Activated CD4-positive, CD25-positive, alpha-beta regulatory T cell treated with anti-CD3 and anti-CD28 coated beads, Interleukin-2, amount 50 U/mL, for 72 hours (primary cell): ENCODE measurements at places on chromosomes 1 and 21.

DNA sequence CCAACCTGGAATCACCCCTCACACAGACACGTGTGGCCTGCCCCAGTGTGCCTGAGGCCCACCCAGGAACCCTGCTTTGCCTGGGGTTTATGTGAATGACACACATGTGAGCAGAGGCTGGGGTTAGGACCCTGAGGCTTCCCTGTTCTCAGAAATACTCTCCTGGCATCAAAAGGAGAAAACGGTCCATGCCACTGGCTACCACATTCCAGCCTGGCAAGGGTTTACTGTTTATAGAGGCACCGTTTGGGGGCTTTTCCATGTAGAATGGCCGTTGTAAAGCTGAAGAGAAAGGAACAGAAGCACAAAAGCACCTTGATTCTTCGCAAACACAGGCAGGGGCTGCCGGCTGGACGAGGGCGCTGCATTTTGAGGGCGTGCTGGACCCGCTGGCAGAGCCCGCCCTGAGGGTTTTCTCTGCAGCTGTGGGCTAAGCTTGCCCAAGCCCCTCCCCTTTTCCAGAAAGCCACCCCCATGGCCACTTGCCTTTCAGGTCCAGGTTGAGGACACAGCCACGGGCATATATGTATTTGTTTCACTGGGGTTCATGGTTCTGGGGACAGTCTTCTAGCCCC lies 13.0 kb downstream of the TFF3 start:
- DNase-seq: no peak

- DNase-seq: no peak
Observed at GRCh38 chr1:69833536-69833935, 265.8 kb downstream of the LRRC7 start.

DNA sequence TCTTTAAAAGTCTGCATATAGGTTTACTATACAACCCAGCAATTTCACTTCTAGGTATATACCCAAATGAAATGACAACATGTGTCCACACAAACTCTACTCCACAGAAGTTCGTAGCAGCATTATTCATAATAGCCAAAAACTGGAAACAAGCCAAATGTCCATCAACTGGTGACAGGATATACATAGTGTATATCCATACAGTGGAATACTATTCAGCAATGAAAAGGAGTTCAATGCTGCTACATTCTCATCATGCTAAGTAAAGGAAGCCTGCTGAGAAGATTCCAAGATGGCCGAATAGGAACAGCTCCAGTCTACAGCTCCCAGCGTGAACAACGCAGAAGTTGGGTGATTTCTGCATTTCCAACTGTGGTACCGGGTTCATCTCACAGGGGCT lies 200.6 kb downstream of the PATJ start:
- no peak for DNase-seq

DNA sequence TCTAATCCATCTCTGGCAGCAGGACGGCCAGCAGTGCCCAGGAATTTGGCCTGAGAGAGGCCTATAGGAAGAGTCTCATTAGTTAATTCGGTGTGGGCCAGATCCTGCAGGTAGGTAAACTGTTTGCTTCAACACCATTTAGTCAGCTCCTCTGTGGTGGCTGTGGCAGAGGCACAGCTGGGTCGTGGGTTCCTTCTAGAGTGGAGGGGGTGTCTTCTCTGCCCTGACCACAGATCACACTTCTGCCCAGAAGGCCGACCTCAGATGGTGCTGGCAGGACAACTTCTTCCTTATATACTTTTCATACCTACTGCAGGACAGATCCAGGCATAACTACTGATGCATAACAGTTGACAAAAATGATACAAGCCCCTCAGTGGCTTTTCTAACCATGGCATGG lies 281.4 kb downstream of the RPS6KC1 start:
- DNase-seq: no peak

DNA sequence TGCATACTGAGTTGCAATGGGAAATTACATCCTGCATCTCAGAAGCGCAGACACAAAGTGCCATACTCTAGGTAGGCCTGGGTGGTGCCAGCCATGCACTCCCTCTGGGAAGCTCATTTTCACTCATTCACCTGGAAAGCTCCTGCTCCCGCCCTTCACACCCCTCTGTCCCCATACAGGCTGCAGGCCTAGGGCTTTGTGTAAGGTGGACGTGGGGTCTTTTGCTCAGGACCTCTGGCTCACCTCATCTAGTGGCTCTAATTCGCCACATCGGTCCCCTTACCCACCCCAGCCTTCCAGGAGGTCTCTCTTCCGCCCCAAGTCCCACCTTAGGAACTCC lies 751 bp downstream of the MRPS15 start:
- DNase-seq: no peak

DNA sequence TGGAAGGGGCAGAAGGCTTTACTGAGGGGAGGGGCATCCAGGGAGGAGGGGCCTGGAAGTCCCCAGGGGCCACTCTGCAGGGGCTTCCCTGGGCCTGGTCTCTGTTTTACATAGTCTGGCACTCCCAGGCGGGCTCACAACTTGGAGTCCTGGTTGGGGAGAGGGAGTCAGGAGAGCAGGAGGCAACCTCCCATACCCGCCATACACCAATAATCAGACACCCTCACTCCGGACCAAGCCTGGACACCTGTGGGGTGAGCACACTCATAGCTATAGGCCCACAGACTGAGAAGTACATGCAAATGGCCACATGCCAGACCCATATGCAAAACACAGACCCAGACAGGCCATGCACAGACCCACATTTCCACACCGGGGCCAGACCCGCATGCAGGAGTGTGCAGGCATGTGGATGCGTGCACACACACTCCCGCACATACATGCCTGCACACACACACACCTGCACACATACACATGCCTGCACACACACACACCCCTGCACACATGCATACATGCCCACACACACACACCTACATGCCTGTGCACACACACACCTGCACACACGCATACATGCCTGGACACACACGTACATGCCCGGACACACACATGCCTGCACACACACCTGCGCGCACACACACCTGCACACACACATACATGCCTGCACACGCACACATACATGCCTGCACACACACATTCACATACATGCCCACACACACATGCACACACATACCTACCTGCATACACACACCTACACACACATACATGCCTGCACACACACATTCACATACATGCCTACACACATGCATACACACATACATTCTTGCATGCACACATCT lies 89.5 kb upstream of the RUNX3 start:
- no peak for DNase-seq

GRCh38 chr1:8317647-8318381 lies at the start of gene SLC45A1:
SLC45A1 (plus strand) TSS chr1:8318114; CDS start chr1:8324330, 6,216 bp downstream.
- peak; percentile 82 for DNase-seq

- DNase-seq: no peak
Observed at GRCh38 chr1:177172866-177173265, 2.1 kb downstream of the BRINP2 start.

- DNase-seq: no peak
Observed at GRCh38 chr1:201279313-201279712, 4.0 kb upstream of the PKP1 start.

- DNase-seq: no peak
Observed at GRCh38 chr1:230992100-230992774, 13.3 kb downstream of the ARV1 start.

DNA sequence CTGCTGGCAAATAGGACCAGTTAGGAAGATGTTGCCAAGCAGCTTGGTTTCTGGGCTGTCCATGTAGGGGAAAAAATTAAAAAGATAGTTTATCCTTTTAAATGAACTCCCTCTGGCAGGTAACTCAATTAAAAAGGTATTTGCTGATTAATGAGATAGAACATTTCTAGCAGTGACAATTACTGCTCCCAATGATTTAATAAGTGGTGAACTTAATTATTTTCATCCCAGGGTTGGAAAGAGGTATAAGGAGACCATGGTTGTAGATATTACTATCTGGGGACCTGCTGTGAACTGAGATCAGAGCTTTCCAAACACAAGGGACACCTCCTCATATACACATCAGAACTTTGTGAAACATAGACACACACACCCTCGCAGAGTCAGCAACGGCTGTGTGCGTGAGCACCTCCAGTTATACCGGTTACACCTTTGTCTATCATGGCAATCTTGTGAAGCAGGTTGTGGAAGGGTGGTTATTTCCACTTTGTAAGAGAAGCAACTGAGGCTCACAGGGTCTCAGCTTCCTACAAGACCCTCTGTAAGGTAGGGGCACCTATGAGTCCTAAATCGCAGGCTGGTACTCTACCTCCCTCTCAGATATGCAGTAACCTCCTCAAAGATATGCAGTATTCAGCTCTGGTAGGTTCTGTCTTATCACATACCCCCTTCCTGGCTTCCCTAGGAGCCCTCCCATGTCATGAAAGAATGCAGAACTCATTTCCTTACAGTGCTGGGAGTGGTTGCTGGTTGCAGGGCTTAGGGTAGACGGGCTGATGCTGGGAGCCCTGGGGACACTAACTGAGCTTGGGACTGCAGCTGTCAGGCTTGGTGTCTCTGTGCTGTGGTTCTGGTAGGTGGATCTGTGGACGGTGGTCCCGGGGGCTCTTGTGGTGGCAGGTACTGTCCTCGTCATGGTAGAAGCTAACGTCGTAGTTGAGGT lies 18.5 kb upstream of the MAGOH start:
- no peak for DNase-seq

GRCh38 chr1:208475951-208476845 lies 232.0 kb upstream of the PLXNA2 start:
- no peak for DNase-seq

DNA sequence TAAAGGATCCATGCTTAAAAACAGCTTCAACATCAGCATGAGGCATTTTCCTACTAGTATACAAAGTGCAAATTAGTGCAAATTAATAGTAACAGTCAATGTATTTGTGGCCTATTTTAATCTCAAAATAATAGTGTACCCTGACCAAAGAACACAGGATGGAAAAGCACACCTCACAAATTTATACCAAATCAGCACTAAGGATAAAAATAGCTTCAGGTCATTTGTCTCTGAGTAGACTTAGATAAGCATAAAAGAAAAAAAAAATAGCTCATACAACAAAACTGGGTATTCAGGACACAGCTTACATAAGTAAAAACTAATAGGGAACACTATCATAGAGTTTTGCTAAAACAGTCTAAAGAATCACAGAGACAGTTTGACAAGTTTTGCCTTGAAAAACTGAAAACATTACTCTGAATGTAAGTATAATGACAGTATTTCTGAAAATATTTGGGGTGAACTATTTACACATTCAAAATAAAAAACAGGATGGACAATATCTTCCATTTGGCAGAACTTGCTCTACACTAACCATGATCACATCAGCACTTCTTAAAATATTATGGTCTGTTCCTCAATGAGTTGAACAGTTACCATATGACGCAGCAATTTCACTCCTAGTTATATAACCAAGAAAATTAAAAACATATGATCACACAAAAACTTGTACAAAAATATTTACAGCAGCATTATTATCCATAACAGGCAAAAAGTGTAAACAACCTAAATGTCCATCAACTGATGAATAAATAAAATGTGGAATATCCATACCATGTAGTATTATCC lies 46.3 kb downstream of the RNF115 start:
- DNase-seq: no peak

- no peak for DNase-seq
Observed at GRCh38 chr21:43352568-43353281, 74.2 kb downstream of the SIK1 start.

GRCh38 chr1:162690672-162691434 lies 58.6 kb downstream of the DDR2 start:
- DNase-seq: no peak

DNA sequence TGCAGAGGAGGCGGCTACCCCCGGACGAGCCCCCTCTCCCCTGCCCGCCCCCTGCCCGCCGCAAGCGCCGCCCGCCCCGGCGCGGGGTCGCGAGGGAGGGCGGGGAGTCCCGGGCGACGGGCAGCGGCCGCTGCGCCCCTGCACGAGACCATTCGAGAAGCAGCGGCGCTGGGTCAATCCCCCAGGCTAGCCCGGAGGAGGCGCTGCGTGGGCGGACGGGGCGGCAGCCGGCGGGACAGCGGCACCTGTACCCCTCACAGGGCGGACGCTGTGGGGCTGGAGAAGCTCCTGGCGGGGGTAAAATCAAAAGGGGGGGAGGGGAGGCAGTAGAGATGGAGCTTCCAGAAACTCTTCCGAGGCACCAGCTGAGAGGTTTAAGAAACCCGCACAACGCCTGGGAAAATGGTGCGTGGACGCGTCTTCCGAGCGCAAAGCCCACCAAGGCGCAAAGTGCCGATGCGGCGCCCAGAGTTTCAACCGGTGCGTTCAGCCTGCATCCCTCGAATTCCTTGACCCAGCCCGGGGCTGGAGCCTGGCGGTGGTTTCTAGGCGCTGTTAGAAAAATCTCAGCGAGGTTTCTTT lies at the start of gene PLPPR5:
TSS of gene PLPPR5 (minus strand) at position 1 of the 582 bp plus-strand sequence. CDS start 190 bp downstream, outside the sequence.
- peak; percentile 32 for DNase-seq

- no peak for DNase-seq
Observed at GRCh38 chr1:86289746-86290145, 106.4 kb downstream of the ODF2L start.

- no peak for DNase-seq
Observed at GRCh38 chr1:91613595-91613994, 112.9 kb downstream of the CDC7 start.

DNA sequence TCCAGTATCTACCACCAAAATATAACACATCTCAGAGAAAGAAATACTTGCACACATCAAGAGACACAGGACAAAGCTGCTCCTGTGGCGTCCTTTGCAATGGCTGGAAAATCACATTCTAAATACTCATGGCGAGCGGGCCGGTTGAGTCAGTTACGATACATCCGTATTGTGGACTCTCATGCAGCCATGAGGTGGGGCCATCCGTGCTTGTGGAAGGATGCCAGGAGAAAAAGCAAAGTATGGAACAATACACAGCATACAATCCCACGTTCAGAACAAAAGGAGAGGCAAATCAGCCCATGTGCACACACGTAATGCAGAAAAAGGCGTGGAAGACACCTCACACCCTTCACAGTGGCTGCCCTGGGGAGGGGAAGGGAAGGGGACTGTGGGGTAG lies 13.1 kb downstream of the ATP13A2 start:
- no peak for DNase-seq

- no peak for DNase-seq
Observed at GRCh38 chr1:240285540-240285939, 193.9 kb downstream of the FMN2 start.

GRCh38 chr1:223714849-223715603 lies 2.7 kb downstream of the CAPN2 start:
- DNase-seq: no peak
